ENCODE measurements at places on chromosomes 2 and 18.

- DNase-seq: no peak
Measured at GRCh38 chr2:863732-864450, 86.8 kb upstream of the SNTG2 start.

- no peak for DNase-seq
Measured at GRCh38 chr2:26959331-26959730, 11.1 kb upstream of the MAPRE3 start.

GRCh38 chr18:44796429-44797428 lies 116.0 kb downstream of the SETBP1 start:
- no peak for DNase-seq

DNA sequence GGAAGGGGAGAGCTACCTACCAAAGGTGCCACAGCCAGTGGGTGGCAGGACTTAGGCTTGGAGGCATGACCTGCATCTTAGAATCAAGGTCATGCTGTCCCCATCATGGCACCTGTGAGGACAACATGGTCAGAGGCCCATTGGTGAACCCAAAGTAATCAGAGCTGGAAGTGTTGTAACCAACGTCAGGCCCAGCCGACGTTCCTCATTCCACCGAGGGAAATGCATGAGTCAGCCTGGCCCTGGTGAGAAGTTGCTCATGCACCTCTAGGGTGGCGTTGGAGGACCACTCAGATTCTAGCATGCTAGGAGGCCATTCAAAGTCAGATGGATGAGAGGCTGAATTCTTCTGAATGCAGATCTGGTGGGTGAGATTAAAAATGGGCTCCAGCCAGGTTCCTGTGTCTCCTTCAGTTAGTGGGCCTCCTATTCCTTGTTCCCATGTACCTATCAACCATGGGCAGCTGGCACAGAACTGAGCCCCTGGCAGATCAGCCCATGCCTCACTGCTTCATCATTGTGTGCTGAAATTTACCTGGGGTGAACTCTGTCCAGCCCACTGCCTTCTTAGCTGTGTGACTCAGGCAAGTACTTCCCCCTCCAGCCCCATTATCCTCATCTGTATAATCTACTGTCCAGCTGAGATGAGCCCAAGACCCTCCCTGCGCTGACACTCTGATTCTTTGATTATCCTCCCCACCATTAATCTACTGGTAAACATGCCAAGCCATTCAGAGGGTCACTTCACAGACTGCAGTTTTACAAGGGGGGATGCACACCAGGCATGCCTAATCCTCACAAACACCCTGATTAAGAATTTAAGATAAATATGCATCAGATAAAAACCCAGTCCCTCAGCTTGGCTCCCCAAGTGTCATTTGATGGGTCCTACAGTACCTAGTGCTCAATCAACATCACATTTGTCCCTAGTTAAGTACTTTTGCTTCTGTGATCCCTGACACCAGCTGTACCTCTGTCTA lies 14.0 kb downstream of the SLC14A2 start:
- no peak for DNase-seq

DNA sequence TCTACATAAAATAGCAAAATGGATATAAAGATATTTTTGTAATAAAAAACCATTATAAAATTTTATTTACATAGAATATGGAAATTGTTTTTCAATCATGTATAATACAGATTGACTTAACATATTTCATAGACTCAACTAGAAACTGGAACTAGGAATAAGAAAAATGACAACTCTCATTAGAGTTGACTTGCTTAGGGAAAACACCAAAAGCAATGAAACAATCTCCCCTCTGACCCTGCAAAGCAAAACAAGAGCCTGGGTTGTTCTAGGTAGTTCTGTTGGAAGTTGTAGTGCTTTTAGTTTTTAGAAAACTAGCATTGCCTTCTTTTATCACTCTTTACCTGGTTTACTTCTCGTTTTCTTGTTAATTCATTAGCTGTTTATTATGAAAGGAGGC lies 32.2 kb upstream of the MTIF2 start:
- no peak for DNase-seq

DNA sequence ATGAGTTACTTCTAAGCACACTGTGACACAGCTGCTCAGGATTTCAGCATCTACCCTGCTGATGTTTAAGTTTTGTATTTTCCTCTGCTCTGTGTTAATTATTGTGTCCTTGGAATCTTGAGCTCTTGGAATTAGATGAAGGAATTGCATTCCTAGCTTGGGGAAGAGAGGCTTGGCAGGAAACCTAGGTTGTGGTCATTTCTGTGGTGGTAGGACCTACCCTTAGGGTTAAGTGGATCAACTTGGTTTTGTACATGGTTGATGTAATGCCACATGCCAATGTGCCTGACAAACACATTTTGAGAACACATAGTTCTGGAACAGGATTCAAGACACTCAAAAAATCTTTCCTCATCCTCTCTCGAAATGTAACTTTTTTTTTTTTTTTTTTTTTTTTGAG lies 264.5 kb upstream of the MEX3C start:
- DNase-seq: no peak

- no peak for DNase-seq
Measured at GRCh38 chr2:217060516-217060915, 200.7 kb upstream of the TNP1 start.

DNA sequence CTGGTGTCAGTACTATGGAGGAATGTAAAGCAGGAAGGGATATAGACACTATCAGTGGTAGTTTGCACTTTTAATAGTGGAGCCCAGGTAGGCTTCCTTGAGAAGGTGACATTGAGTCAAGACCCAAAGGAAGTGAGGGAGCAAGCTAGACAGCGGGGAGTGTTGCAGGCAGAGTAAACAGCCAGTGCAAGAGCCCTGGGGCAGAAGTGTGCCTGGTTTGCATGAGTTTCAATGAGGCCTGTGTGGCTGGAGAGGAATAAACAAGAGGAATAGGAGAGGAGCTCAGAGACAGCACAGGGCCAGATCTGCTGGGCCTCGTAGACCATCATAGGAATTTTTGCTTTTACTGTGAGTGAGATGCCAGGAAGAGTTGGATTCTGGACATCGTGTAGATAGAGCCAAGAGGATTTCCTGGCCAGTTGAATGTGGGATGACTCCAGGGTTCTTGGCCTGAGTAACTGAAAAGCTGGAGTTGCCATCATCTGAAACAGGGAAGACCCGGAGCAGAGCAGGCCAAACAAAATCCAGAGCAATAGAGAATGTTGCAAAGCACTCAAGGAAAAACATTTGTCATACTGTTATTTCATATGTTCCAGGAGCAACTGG lies 102.5 kb downstream of the SP3 start:
- DNase-seq: no peak
